ENCODE measurements at places on chromosomes 6 and 20.

- no peak for DNase-seq
Measured at GRCh38 chr6:75267461-75267860, 17.1 kb downstream of the TMEM30A start.

- no peak for DNase-seq
Measured at GRCh38 chr6:18845896-18846295, 458.7 kb downstream of the RNF144B start.

GRCh38 chr6:22614547-22614946 lies 45.2 kb downstream of the HDGFL1 start:
- DNase-seq, result no peak

GRCh38 chr20:63587776-63588591 lies 13.9 kb upstream of the HELZ2 start:
- no peak for DNase-seq

DNA sequence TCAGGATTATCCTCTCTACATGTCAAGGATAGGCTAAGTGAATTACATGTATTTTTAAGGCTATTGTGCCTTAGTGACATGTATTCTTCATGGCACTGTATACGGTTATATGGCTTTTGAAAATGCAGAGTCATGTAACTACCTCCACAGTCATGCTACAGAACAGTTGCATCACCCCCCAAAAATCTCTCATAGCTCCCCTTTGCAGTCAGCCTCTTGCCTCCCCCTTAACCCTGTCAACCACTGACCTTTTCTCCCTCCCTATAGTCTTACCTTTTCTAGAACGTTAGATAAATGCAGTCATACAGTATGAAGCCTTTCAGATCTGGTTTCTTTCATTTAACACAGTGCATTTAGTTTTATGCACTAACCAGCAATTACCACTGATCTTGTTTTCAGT lies 10.3 kb upstream of the RNF24 start:
- no peak for DNase-seq

Measured in AG04449 (cell line).